ENCODE measurements at places on chromosomes 7 and 10.

- DNase-seq, result no peak
These were observed 161.2 kb downstream of the TAX1BP1 start for GRCh38 chr7:27901028-27901760.

GRCh38 chr10:123004298-123004697, 4.3 kb downstream of the IKZF5 start:
- no peak for DNase-seq

DNA sequence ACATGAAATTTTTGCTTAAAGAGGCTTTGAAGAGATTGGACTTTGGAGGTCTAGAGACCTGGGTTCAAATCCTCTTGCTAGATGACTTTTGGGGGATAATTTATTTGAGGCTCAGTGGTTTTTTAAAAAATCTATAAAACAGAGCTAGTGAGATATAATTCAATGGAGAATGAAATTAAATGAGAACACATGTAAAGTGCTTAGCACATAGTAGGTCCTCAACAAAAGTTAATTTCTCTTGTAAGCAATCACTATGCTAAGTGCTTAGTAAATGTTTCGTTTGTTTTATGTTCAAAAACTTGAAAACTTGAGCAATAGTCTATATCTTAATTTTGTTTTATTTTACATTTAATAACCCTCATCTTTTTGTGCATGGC, 64.8 kb downstream of the LRMDA start:
- DNase-seq, result no peak

GRCh38 chr7:77954773-77955555, 156.4 kb downstream of the PHTF2 start:
- no peak for DNase-seq

DNA sequence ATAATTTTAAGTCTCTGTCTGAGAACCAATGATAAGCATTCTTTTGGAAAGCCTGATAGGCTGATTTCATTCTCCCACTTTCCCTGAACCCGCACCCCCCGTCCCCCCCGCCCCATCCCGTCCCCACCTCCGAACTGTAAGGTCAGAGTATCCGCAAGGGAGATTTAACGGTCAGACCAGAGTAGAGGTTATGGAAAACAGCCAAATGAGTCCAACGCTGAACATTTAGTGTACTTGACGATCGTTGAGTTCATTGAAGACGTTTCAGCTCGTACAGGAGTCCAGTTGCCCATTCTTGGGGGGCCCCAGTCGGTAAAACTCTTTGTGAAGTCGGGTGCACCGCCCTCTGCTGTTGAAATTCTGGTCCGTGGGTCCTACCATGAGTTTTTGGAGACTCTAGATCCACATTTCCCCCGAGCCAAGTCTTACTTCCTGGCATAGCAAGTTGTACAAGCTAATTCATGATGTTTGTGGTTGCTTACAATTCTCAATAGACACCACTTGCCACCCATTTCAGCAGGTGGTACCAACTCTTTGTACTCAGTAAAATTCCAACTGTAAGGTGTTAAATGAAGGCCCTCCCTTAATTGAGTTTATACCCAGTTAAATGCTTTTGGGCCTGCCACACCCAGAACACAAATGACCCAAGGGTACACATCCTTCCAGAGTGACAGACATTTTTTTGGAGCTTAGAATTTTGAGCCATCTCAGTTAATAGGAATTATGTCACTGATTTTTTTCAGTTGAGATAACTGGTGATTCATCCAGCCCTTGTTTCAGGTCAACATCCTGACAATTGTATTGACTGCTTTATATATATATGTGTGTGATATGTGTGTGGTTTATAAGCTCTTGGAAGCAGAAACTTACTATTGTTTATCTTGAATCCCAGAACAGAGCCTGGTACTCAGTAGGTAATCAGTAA, 1.2 kb downstream of the MARCHF5 start:
- peak; percentile 10 for DNase-seq

- DNase-seq, result no peak
These were observed 16.4 kb upstream of the PDZD8 start for GRCh38 chr10:117391436-117392205.

GRCh38 chr10:59342000-59342399, 20.3 kb downstream of the FAM13C start:
- no peak for DNase-seq

DNA sequence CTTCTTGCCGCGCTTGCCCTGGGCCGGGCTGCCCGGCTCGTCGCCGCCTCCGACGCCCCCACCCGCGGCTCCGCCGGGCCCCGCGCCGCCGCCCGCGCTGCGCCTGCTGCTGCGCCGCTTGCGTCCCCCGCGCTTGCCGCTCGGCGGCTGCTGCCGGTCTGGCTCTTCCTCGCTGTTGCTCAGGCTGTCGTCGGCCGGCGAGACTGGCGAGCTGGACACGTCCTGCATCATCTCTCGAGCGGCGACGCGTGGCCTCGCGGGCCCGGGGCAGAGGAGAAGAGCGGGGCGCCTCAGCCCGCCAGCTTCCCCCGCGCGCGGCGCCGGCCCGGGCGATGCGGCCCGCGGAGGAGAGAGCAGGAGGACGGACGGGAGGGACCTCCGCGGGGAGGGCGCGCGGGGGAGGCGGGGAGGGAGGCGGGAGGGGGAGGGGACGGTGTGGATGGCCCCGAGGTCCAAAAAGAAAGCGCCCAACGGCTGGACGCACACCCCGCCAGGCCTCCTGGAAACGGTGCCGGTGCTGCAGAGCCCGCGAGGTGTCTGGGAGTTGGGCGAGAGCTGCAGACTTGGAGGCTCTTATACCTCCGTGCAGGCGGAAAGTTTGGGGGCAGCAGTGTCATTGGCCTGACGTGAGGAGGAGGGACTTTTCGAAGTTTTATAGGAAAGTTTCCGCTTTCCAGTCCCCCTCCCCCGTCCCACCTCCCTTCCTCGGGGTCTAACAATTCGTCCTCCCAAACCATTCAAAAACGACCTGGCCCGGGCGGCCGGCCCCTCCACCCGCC, at the start of gene TWIST1:
Gene TWIST1, minus strand, starts transcription at position 546 of the 779 bp plus-strand sequence. Its CDS starts 315 bp downstream, at position 231.
- no peak for DNase-seq

DNA sequence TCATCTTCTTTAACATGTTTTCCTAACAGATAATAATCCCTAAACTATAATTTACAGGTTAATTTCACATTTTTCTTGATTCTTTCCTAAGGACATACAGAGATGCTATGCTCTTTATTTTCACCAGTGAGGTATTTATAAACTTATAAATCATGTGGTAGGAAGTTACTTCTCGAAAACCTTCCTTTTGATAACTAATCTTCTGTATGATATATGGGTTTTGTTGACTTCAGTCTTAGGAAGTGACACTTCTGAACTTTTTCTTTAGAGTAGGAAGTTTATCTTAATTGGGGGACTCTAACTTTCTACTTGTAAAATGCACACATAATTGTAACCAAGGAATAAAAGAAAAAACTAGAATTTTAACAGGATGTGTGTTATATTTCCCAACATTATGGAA, 9.8 kb upstream of the PNPLA8 start:
- DNase-seq, result no peak

GRCh38 chr7:22577470-22578001, 77.5 kb upstream of the STEAP1B start:
- no peak for DNase-seq

DNA sequence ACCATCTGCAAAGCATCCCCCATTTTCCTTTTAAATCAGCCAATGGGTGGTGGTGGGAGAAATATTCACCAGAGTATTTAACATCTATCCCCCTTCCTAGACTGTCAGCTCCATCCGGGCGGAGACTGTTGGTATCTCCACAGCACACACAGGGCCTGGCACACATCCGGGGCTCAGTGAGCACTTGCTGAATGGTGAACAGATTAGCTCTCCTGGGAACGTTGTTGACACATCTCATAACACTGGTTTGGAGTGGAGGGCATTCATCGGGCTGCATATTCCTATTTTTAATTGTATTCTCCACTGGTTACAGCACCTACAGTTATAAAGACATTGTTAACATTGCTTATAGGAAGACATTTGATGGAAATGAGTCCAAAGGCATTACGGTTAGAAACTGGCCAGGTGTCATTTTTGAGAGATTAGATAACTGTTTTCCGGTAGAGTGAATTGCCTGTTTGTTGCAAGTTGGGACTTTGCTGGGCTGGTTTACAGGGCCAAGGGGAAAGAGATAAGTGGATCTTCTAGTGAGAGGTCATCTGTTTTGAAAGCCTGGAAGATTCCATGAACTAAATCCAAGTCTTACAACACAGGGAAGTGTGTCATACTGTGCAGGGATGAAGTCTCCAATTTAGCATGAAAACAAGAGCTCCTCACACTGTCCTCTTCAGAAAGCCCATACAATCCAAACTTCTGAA, 101.8 kb downstream of the EGFR start:
- DNase-seq, result no peak

DNA sequence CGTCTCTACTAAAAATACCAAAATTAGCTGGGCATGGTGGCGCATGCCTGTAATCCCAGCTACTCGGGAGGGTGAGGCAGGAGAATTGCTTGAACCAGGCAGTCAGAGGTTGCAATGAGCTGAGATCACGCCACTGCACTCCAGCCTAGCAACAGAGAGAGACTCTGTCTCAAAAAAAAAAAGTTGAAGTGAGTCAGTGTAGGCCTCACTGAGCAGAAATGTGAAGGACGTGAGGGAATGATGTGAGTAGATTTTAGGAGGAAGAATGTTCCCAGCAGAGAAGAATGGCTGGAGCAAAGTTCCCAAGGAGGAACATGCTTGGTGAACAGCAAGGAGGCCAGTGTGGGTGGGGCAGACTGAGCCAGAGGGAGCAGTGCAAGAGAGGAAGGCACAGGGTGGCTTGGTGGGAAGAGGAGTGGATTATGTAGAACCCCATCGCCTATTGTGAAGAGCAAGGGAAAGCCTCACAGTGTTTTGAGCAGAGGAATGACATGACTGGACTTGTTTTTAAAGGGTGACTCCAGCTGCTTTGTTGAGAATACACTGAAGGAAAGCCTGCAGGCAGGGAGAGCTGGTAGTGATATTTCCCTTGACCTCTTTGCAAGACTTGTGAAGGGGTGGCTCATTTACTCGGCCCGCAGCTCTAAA, 708.7 kb downstream of the SUGCT start:
- no peak for DNase-seq

DNA sequence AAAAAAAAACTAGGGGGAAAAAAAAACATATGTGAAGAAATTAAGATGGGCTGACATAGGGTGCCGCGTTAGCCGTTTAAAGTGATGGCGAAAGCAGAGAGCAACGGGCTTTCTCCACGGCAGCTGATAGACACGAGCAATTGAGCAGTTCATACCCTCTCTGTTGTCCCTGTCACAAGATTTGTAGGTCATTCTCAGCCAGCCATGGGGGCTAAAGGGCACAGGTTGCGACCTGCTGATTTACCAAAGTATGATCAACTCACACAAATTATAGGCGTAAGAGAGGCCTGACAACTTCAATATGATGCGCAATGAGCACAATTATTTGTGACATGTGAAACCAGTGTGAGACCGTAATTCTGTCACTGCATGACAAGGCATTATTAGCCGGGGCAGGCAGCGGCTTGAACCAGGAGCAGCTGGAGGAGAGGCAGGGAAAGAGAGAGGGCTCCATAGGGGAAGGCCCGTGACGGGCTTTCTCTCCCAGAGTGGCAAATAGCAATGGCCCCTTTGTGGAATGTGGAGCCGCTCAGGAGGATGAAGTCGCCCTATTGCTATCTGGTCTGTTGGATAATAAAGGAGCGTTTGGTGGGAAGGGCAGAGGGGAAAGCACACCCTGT, 195.1 kb upstream of the HABP2 start:
- no peak for DNase-seq

DNA sequence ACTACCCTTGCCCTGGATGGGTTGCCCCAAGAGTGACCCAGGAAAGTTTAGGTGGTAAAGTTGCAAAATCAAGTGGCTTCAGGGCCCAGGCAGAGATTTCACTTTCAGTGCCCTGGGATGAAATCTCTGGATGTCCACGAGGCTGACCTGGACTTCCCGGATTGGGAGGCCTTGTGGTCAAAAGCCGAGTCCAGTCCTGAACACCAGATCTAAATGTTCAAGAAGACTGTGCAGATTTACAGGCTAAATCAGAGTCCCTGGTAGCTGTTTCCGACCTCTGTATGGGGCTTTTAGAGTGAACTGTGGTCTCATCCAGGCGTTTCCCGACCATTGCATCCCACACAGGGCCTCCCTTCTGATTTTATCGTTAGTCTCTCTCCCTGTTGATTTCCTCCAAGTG, 95.3 kb downstream of the WDR11 start:
- no peak for DNase-seq

DNA sequence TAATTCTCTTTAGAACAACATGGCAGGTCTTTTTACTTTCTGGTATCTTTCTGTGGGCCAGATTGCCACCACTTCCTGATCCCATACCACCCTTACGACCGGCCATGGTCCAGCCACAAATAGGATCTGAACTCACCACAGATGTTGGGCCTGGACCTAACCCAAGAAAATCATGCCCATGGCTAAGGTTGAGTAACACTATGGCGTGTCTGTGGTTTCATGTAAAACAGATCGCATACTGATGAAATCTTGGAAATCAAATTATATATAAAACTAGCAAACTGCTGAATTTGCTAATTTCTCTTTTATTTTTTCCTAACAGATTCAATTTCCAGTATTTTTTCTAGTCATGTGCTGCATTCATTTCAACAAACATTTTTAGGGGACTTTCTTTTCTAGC, 77.2 kb downstream of the CH25H start:
- no peak for DNase-seq

- no peak for DNase-seq
These were observed 5.2 kb upstream of the BTBD16 start for GRCh38 chr10:122265896-122266295.

- no peak for DNase-seq
These were observed 27.3 kb upstream of the CADPS2 start for GRCh38 chr7:122913608-122914007.

DNA sequence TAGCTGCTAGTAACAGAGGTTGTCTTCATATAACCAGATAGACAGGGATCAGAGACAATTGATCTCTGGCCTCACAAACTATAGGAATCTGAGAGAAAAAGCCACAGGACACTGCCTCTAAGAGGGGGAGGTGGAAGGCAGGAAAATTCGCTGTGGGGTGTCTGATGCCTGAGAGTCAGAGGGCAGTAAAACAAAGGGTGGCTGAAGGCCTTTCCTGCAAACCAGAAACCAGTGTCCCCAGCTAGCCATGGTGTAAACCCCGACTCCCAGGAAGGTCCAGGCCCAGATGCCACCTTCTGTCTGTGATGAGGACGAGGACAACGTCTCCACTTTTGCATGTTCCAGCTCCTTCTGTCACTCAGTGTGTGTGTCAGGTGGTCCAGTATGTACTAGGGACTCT, 215.1 kb downstream of the ADARB2 start:
- DNase-seq, result no peak

GRCh38 chr7:151019130-151019447, 5.2 kb downstream of the ATG9B start:
- DNase-seq, result no peak

GRCh38 chr10:111873041-111873440, 310.5 kb downstream of the GPAM start:
- DNase-seq, result no peak
